CD4-positive, alpha-beta T cell treated with Interleukin-17A for 1 hour (primary cell): ENCODE measurements at places on chromosomes 13 and 19.

DNA sequence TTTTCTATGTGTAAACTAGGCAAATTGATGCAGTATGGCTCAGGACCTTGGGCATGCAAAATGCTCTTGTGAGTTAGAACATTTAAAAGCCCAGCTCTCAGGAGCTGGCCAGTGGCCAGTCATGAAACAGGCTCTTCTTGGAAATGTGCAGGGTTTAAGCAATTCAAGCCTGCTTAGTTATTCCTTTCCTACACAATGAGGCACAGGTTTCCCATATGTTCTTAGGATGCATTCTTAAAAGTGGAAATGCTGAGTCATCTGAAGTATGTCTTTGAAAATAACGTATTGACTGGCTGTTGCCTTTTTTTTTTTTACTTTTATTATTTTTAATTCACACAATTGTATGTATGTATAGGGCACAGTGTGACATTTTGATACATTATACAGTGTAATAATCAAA is 300.7 kb downstream of the SLC7A1 start:
- no peak for DNase-seq

GRCh38 chr13:27821566-27821965 is 29.3 kb downstream of the GSX1 start:
- DNase-seq: no peak

- DNase-seq: no peak
Measured at GRCh38 chr19:49514151-49514550, 1.7 kb downstream of the FCGRT start.

DNA sequence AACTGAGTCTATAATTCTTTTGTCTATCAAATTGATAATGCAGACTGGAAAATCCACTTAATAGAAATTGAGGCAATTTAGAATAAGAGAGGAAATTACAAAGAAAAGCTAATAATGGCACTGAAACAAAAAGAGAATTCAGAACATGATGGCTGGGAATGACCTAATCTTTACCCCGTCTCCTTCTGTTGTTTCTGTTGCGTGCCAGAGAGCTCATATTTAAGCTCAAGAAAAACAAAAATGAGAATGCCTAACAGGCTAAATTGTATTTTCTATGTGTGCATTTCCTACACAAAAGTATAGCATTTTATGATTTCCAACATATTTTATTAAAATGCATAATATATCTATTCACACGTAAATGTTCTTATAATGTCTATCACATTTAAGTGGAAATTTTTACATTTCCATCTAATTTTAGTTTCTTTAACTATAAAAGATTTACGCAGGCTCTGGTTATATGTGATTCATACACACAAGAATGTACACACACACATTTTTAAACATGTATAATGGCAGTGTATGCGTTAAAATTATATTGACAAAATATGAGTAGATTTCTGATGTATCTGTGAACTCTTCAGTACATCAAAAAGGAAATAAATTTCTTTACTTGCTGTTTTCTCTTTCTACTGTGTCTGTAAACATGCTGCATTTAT is 432.3 kb downstream of the SLITRK6 start:
- no peak for DNase-seq

- DNase-seq: no peak
Measured at GRCh38 chr19:18913466-18913865, 5.7 kb downstream of the COPE start.

DNA sequence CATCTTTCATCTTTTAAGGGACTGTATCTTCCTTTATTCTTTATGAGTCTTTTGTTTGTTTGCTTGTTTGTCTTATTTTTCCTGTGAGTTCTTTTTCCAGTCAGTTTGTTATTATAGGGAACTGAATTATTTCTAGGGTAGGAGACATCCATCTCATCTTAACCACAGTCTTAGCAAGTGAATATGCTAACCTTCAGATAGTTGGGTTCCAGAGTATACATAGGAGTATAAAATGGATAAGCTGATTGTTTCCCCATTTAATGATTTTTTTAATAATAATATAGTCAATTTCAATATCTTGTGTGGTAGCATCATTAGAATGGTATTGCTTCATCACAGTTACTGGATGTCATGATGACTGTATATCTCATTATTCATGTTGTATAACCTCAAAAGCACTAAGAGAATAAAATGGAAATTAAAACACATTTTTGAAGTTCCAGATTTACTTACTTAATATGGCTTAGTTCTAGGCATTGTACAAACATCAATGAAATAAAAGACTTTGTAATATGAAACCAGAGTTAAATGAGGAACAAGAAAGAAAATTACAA is 33.0 kb downstream of the GPC6 start:
- no peak for DNase-seq

DNA sequence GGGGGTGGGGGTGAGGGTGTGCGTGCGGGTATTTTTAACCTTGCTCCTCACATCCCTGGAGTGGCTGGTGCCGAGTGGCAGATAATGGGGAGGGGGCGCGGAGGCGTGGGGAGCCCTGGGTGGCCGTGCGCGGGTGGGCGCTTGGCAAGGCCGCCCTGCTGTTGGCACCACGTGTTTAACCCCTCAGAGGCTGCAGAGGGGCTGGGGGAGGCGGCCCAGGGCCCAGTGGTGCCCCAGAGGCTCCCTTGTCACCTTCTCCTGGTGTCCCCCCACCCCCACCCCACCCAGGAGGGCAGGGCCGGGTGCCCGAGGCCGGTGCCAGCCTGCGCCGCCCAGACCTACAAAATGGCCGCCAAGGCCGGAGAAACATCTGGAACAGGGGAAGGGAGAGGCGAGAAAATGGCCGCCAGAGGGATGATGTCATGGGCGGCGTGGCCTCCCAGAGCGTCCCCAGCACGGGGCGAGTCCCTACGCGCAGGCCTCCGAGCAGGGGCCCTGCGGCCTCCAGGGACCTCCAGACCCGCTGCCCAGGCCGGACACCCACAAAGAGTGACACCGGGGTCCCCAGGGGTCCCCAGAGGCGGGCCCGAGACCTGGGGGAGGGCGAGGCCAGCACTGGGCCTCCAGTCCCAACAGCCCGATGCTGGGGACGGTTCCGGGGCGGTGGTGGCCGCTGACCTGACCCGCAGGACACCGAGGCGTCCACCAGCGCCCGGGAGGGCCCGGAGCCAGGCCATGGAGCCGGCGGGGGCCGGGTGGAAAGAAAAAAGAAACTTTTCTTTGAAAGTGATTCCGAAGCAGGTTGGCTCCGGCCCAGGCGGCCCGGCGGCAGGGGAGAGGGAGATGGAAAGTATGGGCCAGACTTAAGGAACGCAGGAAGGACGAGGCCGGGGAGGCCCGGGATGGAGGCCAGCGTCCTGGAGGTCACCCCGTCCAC is 38.2 kb downstream of the NFIC start:
- DNase-seq: no peak

DNA sequence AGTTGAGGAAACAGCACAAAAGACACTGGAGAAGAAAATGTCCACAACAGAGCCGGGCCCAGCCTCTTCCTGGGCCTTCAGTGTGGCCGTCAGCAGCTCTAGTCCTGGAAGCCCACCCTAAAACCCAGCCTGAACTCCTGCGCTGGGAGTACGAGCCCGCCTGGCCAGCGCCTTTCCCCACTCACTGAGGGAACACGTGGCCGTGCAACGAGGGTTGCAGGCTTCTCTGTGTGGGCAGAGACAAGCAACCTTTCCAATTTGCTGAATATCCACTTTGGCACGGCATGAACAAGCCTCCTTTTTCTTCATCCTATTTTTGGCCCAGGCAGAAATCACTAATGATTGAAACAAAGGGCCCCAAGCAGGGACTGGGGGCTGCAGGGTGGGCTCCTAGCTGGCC is 89.2 kb downstream of the CRYL1 start:
- no peak for DNase-seq

- no peak for DNase-seq
Measured at GRCh38 chr13:59513686-59514085, 650.0 kb downstream of the DIAPH3 start.

GRCh38 chr13:29978211-29978610 is 127.8 kb upstream of the UBL3 start:
- DNase-seq: no peak

DNA sequence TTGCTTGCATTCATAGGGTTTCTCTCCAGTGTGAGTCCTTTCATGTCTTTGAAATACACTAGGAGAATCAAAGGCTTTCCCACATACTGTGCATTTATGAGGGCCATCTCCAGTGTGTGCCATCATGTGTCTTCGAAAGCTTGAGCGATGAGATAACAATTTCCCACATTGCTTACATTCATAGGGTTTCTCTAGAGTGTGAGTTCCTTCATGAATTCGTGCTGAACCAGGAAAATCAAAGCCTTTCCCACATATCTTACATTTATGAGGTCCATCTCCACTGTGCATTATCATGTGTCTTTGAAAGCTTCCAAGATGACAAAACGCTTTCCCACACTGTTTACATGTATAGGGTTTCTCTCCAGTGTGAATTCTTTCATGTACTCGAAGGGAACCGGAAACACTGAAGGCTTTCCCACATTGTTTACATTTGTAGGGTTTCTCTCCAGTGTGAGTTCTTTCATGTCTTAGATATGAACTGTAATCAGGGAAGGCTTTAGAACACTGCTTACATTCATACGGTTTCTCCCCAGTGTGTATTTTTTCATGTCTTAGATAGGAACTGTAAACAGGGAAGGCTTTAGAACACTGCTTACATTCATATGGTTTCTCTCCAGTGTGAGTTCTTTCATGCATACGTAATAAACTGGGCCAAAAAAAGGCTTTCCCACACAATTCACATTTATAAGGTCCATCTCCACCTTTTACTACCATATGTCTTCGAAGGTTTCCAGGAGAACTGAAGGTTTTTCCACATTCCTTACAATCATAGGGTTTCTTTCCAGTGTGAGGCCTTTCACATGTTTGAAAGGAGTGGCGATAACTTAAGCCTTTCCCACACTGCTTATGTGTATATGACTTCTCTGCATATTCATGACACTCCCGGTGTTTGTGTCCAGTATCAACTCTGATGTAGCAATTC is 21.4 kb downstream of the ZNF44 start:
- DNase-seq: no peak

GRCh38 chr19:13844130-13844631 is 32.8 kb upstream of the NANOS3 start:
- peak; percentile 59 for DNase-seq
